ENCODE measurements at places on chromosomes 6 and 20.

DNA sequence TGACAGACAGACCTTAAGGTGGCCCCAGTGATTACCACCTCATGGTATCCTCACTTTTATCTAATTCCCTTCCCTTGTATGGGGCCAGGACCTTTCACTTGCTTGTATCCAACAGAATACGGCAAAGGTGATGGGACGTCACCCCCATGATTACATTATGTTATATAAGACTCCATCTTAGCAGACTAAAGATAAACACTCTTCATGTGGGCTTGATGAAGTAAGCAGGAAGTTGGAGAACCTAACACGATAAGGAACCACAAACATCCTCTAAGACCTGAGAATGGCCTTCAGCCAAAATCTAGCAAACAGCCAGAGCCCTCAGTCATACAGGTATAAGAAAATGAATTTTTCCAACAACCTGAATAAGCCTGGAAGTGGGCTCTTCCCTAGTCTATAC, 8.0 kb downstream of the SLC17A3 start:
- H3K27me3 ChIP-seq: no peaks in the 10 kb centered on the region
- H3K4me1 ChIP-seq: peaks cover 10% of the 10 kb centered on the region
- H3K36me3 ChIP-seq: no peaks in the 10 kb centered on the region
- H3K27ac ChIP-seq: no peak overlapping the region
- H3K4me3 ChIP-seq: no peak overlapping the region

DNA sequence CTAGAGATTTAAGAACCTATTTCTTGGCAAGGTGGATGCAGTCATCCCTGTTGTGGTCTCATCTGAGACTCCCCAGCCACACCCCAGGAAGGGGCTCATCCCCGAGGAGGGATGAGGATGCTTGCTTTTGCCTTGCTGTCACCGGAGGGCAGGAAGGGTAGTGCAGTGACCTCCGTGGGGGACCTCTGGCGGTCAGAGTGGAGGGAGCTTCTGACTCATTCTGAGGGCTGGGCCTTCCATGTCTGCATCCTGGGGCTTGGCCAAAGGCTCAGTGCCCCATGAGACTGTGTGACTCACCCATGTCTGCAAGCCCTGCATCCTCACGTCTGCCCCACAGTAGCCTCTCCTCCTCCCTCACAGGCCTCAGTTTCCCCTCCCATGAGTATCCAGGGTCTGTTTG, 38.7 kb downstream of the UQCC2 start:
- no peak overlapping the region for H3K4me3 ChIP-seq
- no peaks in the 10 kb centered on the region for H3K27me3 ChIP-seq
- no peaks in the 10 kb centered on the region for H3K36me3 ChIP-seq
- H3K27ac ChIP-seq: no peak overlapping the region

- H3K4me3 ChIP-seq: no peak overlapping the region
- no peaks in the 10 kb centered on the region for H3K27me3 ChIP-seq
- H3K27ac ChIP-seq: peak overlapping the region; percentile 28
- no peaks in the 10 kb centered on the region for H3K36me3 ChIP-seq
- peaks cover 51% of the 10 kb centered on the region for H3K4me1 ChIP-seq
Observed at GRCh38 chr6:73062130-73062529, 163.2 kb downstream of the KHDC1L start.

GRCh38 chr6:132506869-132507808, 5.8 kb downstream of the STX7 start:
- H3K36me3 ChIP-seq: peaks cover 46% of the 10 kb centered on the region
- H3K4me1 ChIP-seq: peaks cover 87% of the 10 kb centered on the region
- peak overlapping the region; percentile 76 for H3K27ac ChIP-seq
- DNase-seq: no peak
- H3K4me3 ChIP-seq: no peak overlapping the region
- no peaks in the 10 kb centered on the region for H3K27me3 ChIP-seq

DNA sequence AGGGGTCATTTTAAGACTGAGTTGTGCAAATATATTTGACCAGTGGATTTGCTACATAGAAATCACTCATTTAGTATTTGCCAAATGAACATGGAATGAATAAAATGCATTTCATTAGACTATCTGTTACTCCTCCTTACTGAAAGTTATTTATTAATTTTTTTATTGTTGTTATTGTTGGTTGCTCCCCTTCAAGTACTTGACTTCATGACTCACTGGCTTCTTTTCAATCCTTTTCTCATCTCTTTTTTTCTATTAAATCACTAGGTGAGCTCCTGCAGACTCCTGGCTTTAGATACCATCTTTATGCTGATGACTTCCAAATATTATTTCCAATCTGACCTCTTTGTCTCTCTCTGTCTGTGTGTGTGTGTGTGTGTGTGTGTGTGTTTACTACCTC, 192.2 kb upstream of the FAM83B start:
- no peaks in the 10 kb centered on the region for H3K36me3 ChIP-seq
- no peak overlapping the region for H3K27ac ChIP-seq
- H3K27me3 ChIP-seq: no peaks in the 10 kb centered on the region
- no peak overlapping the region for H3K4me3 ChIP-seq
- no peak for DNase-seq

GRCh38 chr6:86535100-86535499, 402.2 kb upstream of the HTR1E start:
- no peak for DNase-seq
- H3K4me3 ChIP-seq: no peak overlapping the region
- H3K4me1 ChIP-seq: no peaks in the 10 kb centered on the region

DNA sequence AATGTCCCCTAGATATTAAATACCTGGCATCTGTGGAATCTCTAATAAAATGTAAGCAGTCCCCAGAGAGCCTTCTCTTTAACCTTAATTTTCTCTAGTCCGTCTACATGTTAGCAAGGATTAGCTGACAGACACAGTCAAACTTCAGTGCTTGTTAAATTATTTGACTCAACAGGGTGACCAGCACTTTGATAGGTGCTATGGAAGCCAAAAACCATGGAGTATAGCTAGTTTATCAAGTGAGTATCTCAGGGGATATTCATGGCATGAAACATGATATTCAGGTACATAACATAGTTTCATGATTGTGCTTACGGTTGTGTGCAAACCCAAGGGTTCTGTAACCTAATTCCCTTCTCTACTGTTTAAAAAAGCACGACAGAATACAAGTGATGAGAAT, 3.9 kb downstream of the RHAG start:
- no peaks in the 10 kb centered on the region for H3K36me3 ChIP-seq
- no peaks in the 10 kb centered on the region for H3K27me3 ChIP-seq
- H3K27ac ChIP-seq: no peak overlapping the region
- H3K4me1 ChIP-seq: no peaks in the 10 kb centered on the region
- no peak for DNase-seq
- H3K4me3 ChIP-seq: no peak overlapping the region

DNA sequence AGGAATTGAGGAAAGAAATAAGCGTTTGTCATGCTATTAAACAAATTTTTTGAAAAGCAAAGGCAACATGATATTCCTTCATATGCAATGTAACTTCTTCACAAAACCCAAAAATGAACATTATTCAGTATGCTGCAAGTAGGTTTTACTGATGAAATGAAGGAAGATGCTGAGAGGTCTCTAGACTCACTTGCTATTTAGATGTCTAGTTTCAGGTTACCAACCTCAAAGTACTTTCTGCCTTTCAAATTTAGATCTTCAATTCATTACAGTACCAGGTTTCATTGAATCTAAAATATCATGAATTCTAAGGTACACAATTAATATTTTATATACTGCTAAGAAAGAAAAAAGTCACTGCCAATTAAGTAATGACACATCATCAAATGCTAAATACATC, 39.9 kb downstream of the MYO6 start:
- no peaks in the 10 kb centered on the region for H3K4me1 ChIP-seq
- no peak overlapping the region for H3K27ac ChIP-seq
- no peak for DNase-seq
- no peaks in the 10 kb centered on the region for H3K27me3 ChIP-seq
- no peaks in the 10 kb centered on the region for H3K36me3 ChIP-seq
- H3K4me3 ChIP-seq: no peak overlapping the region

Data from Karpas-422 (cell line).